HCT116 (cell line): ENCODE measurements at places on chromosomes 2 and 18. TPM values are rescaled to one million over a fixed set of nuclear protein-coding genes. Genes with fewer than 3 reads are reported as not detected.

CCT4 gene
- total RNA-seq, result 316 TPM

DNA sequence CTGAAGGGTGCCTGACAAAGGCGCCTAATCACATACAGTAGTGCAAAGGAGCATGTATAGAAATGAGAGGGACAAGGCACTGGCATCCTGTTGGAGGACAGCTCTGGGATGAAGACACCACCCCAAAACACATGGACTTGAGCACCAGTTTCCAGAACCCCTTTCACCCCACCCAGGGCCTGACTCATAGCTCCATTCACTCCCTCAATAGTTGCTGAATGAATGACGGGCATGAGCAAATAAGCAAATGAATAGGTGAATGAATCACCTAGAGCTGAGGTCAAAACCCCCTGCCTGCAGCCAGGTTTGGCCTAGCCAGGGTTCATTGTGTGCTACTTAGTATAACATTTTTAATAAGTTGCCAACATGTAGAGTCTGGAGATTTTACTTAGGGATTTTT, 66.3 kb downstream of the NRP2 start:
- DNase-seq, result no peak

DNA sequence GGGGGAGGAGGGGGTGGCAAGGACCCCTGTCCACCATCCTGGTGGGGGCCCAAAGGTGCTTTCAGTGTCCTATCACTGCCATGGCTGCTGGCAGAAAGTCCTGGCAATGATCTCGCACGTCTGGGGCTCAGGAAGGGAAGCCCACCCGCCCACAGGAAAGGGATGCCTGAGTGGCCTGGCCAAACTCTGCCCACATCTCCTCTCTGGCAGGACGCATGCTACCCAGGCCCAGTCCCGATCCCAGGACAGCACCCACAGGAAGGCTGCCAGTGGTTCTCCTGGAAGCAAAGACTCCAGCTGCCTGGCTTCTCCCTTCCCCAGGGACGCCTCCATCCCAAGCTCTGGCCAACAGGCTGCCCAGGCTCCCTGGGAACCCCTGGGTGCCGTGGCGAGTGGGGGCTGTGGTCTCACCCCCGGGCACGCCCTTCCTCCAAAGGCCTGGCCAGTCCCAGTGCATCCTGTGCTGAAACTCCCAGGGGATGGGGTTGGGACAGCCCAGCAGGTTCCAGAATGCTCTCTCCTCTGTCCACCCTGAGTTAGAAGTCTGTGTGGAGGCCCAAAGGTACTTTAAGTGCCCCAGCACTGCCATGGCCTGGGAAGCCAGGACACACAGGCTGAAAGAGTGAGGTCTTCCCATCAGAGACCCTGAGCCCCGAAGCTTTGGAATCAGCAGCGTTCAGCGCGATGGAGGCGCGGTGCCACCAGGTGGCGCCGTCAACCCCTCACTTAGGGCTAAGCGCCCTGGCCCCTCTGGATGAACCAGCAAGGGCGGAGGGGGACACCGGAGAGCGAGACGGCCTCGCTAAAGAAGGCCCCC, 29.8 kb upstream of the TAF1B start:
- DNase-seq, result no peak

DNA sequence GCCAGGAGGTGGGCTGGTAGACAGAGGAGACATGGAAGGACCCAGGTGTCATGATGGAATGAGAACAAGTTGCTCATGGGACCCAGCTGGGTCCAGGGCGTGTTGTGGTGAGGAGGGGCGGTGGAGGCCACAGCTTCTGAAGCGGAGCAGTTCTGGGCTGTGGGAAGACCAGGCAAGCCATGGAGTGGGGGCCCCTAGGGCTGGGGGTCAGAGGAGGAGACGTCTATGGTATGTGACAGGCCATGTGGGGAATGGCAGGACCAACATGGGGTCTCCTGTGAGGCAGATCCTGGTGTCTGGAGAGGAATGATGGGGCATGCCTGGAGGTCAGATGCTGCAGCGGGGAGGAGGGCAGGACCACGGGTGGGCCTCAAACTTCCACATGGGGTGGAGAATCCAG, 16.9 kb downstream of the MYO7B start:
- no peak for DNase-seq

GRCh38 chr18:8254654-8255053, 354.6 kb upstream of the RAB12 start:
- no peak for DNase-seq

GRCh38 chr18:58558471-58558870, 70.4 kb downstream of the ALPK2 start:
- DNase-seq, result no peak

GRCh38 chr2:77831471-77831870, 309.3 kb upstream of the LRRTM4 start:
- DNase-seq, result no peak

- DNase-seq, result no peak
These were observed 38.4 kb downstream of the YPEL5 start for GRCh38 chr2:30185178-30185577.
